ENCODE measurements at places on chromosomes 13 and 19. TPM values are rescaled to one million over a fixed set of nuclear protein-coding genes. Genes with fewer than 3 reads are reported as not detected.

The ZNF93 gene
- 23.3 TPM for total RNA-seq

The FCGBP gene
- 0.06 TPM for total RNA-seq

DNA sequence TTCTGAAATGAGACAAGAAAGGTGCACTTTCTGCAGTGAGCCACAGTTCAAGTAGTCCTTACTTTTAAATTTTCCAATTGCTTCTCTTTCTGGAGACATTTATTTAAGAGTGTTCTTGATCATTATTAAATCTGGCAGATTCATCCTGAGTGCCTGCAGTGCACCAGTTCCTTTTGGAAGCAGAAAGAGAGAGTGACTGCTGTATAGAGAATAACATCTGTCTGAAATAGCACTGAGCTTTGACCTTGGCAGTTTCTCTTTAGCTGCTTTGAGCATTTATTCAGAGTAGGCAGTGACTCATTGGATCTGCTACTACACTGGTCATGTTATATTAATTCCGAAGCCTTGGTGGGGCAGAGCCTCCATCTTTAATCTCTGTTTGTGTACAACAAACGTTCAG, 1373.7 kb downstream of the PCDH9 start:
- peak; percentile 86 for DNase-seq

- DNase-seq = no peak
Observed at GRCh38 chr13:33571618-33572017, 246.3 kb upstream of the RFC3 start.

GRCh38 chr13:74258961-74259360, 124.8 kb upstream of the KLF12 start:
- DNase-seq = peak; percentile 62

The KLK11 gene
- not detected for total RNA-seq

GRCh38 chr13:65605396-65605795, 1624.7 kb downstream of the PCDH9 start:
- no peak for DNase-seq

DNA sequence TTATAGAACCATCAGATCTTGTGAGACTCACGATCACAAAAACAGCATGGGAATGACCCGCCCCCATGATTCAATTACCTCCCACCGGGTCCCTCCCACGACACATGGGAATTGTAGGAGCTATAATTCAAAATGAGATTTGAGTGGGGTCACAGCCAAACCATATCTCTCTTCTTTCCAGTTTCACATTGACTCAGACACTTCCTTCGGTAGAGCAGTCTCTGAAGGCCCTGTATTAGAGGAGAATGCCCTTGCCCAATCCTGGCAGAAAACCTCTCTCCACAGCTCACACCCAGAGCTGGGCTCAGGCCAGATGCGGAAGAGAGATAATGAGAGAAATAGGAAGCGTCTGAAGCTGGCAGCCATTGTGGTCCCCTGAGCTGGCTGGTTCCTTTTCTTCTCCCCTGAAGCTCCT, 72.4 kb upstream of the CLDN10 start:
- no peak for DNase-seq

- no peak for DNase-seq
Observed at GRCh38 chr19:17025361-17025760, 1.2 kb downstream of the CPAMD8 start.

DNA sequence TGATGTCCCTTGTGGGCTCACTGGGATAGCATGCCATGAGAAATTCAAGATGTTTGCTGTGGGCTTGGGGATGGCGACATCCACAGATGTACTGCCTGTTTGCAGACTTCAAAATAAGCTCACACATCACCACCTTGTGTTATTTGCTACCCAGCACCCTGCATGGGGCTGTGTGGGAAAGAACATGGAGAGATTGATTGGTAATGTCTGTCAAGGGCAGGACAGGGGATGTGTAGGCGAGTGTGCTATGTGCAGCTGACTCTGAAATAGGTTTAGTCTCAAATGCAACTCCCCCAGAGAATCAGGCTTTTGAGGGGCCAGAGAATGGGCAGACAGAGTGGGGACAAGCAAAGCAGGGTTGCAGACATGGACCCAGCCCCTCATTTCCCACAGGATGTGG, 24.7 kb downstream of the PNPLA6 start:
- DNase-seq = no peak

The TEX30 gene
- total RNA-seq = 36.3 TPM

DNA sequence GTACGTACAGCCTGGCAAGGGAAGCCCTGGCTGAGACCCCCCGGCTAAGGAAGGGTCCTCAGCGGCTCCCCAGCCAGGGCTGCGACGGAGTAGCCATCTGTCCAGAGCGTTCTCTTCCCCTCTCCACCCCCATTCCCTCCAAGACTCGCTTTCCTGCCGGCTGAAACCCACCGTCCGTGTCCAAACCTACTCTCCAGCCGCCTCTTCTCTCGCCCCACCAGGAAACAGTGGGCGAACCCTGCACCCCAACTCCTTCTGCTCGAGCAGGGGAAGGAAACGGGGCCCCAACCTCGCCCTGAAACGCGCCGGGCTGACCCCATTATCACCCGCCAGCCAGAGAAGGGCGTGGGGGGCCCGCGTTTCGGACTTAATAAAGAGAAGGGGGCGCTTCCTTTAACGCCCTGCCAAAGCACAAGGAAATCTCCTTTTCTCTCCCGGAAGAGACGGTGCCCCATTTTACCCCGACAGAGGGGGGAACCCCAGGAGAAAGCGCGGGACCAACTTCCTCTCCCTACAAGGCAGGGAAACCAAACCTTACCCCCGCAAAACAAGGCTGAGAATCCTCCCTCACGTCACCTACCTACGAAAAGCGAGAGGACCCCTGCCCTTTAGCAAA, 2.5 kb downstream of the ZC3H4 start:
- DNase-seq = peak; percentile 20

GRCh38 chr13:51122868-51123566, 11.9 kb upstream of the C13orf42 start:
- peak; percentile 12 for DNase-seq

The KDELR1 gene
- 115 TPM for total RNA-seq

DNA sequence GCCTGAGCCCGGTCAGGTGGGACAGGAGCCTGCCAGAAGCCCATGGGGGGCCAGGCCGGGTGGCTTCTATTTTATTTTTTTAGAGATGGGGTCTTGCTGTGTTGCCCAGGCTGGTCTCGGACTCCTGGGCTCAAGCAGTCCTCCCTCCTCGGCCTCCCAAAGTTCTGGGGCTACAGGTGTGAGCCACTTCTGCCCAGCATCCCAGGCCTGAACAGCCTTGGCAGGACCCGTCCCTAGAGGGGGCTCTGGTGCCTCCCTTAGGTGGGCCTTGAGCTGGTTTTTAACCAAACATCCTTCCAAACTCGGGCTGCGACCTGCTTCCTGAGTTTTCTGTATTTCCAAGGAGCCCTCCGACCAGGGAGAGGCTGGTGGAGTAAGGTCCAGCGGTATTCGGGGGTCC, 10.5 kb downstream of the COMP start:
- DNase-seq = no peak

GRCh38 chr19:13022859-13023636, 27.8 kb downstream of the NFIX start:
- peak; percentile 94 for DNase-seq

DNA sequence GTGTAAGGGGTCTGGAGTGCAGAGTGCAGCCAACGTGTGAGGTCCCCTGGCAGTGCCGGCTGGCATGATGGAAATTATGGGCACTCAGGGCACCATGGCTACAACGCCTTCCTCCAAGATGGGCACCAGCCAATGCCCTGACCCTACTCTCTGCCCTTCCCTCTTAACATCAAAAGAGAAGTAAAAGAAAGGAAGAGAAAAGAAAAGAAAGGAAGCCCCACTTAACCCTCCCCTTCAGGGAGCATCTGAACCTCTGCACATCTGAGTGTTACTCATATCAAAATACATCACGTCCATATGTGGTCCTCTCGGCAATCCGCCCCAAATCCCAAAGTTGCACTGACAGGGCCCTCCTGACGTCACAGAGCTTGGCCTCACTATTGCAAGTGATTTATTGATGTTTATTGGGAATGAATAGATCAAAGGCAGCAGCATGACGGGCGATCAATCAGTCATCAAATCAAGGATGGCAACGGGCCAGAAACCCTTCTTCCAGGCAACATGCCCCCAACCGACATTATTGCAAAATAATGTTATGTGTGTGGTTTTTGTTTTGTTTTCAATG, 1.3 kb downstream of the TSHZ3 start:
- no peak for DNase-seq

DNA sequence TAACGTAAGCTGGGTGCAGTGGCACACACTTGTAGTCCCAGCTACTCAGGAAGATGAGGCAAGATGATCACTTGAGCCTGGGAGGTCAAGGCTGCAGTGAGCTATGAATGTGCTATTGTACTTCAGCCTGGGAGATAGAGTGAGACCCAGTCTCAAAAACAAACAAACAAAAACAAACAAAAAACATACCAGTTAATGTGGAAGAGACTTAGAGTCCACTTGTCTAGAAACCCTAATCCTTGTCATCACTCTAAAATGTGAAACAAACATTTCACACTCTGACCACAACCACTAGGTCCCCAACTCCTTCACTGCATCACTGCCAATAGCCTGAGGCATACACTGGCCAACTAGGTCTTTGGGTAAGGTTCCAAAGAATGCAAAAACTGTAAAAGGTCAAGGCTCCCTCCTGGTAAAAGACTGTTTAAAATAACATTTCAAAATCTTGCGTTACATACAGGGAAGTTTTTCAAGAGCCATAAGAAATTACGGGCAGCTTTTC, 28.6 kb upstream of the CYP2B6 start:
- no peak for DNase-seq

All from LHCN-M2 (cell line).